Fibroblast of villous mesenchyme (primary cell): ENCODE measurements at places on chromosomes 12 and 14. TPM values are rescaled to one million over a fixed set of nuclear protein-coding genes. Genes with fewer than 3 reads are reported as not detected.

Gene RNASE2
- not detected in 2 replicates for total RNA-seq

Gene NTF3
- total RNA-seq: 2.2 and 7.4 TPM in 2 replicates

Gene C12orf42
- total RNA-seq: not detected in 2 replicates

Gene ZNF84
- total RNA-seq: 23.2 and 25.0 TPM in 2 replicates

Gene LAG3
- 0.43 and 0.64 TPM in 2 replicates for total RNA-seq

Gene KCNMB4
- total RNA-seq: 4.2 and 7.3 TPM in 2 replicates

Gene MANSC1
- total RNA-seq: 2.3 and 4.7 TPM in 2 replicates

Gene KRT77
- not detected in 2 replicates for total RNA-seq

Gene CELA1
- not detected in 2 replicates for total RNA-seq

Gene KRT3
- not detected in 2 replicates for total RNA-seq

Gene ABHD4
- total RNA-seq: 13.4 and 32.2 TPM in 2 replicates
